Activated CD4-positive, alpha-beta memory T cell treated with anti-CD3 and anti-CD28 coated beads, Interleukin-2, amount 10 ng/mL, durations not matched to agents 7 days and 5 days (primary cell): ENCODE measurements at places on chromosomes 16 and 17. TPM values are rescaled to one million over a fixed set of nuclear protein-coding genes. Genes with fewer than 3 reads are reported as not detected.

GRCh38 chr17:19987897-19988296 is 10.3 kb upstream of the AKAP10 start:
- DNase-seq, result no peak

GRCh38 chr16:55040366-55041086 is 109.9 kb downstream of the IRX5 start:
- DNase-seq, result peak; percentile 13

- DNase-seq, result peak; percentile 69
These were observed 792 bp downstream of the PPP1R9B start for GRCh38 chr17:50149417-50150353.

DNA sequence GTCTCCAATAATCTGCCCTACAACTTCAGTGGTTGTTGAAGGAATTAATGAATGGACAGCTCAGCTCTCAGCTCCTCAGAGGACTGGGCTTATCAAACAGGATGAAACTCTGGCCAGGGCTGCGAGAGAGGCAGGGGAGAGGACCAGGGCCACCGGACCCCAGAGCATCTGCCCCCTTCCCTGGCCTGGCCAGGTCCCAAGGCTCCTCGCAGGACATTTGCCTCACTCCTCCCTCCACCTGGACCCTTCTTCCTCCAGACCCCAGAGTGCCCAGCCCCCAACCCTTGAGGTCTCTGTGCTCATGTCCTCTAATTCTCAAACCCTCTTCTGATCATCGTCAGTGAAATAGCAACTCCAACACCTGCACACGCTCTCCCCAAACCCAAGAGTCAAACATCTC is 3.7 kb downstream of the CD300C start:
- no peak for DNase-seq

- DNase-seq, result peak; percentile 69
These were observed 58.0 kb upstream of the GSE1 start for GRCh38 chr16:85554889-85555718.

DNA sequence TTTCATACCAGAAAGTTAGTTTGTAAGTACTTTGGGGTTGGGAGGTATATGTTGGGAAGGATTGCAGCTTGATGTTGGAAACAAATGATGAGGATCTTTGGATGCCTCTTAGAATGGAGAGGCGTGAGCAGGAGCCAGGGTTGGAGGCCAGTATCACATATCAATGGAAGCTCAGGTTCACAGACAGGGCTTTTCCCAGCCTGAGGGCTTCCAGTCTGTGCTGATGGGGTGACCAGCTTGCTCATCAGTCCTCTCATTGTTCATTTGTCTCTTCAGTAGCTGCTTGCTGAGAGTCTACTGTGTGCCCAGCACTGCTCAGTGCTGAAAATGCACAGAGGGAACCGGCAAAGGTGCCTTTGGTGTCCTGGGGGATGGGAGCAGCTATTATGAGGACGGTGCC is 5.8 kb downstream of the DNAAF1 start:
- no peak for DNase-seq

- peak; percentile 24 for DNase-seq
These were observed 2.9 kb upstream of the CCDC102A start for GRCh38 chr16:57539072-57539796.

GRCh38 chr17:73706428-73706827 is 62.2 kb upstream of the SDK2 start:
- no peak for DNase-seq

DNA sequence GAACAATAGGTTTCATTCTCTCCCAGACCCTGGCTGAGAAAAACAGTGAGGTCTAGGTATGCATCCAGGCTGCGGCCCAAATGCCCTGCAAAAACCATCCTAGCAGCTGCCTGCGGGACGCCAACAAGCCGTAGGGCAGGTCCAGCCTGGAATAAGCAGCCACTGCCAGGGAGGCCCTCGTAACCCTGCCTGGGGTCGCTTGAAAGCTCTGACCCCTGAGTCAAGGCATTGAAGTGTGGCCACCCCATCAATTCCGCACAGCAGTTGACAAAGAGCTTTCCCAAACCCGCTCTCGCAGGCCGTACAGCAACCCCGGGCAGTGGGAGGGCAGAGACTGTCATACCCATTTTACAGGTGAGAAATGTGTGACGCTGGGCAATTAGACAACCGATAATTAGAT is 11.1 kb downstream of the TRPV1 start:
- no peak for DNase-seq

DNA sequence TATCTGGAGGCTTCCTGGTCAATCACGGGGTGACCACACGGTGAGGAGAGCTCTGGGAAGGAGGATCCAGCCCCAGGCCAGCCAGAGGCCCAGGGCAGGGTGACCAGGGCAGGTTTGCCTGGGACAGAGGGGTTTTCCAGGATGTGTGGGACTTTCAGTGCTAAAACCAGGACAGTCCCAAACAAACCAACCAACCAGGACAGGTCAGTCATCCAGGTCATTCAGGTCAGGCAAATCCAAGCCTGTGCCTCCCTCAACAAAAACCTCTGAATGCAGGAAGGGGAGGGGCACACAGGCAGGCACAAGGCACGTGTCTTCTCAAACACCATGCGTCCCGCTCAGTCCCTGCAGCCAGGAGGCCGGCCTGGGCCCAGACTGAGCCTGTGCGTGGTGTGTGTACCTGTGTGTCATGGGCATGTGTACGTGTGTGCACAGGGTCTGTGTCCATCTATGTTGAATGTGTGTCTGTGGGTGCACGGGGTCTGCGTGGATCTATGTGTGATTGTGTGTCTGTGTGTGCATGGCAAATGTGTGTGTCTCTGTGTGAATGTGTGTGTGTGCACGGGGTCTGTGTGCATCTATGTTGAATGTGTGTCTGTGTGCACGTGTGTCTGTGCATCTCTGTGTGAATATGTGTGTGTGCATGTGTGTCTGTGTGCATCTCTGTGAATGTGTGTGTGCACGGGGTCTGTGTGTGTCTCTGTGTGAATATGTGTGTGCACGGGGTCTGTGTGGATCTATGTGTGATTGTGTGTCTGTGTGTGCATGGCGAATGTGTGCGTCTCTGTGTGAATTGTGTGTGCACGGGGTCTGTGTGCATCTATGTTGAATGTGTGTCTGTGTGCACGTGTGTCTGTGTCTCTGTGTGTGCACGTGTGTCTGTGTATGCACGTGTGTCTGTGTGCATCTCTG is 78.9 kb downstream of the RTN4RL1 start:
- DNase-seq, result no peak

DNA sequence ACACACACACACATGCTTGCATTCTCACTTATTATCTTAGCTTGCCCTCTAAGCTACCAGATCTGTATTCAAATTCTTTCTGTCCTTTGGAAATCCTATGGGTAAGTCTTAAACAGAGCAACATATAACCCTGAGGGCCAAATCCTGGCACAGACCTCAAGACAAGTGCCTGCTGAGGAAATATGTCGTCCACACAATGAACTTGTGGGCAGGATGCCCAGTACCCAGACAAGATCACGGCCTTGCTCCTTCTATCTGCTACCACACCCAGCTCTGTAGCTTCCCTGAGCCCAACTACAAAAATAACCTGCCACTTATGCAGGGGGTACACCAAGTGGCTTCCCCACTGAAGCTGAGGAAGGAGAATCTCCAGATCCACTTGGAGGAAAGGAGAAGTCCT is 37.3 kb upstream of the FA2H start:
- no peak for DNase-seq

GRCh38 chr16:17370223-17370707 is 100.5 kb downstream of the XYLT1 start:
- peak; percentile 42 for DNase-seq

GRCh38 chr17:45639297-45639849 is 144.7 kb upstream of the CRHR1 start:
- peak; percentile 0 for DNase-seq

- DNase-seq, result no peak
These were observed 19.5 kb downstream of the MARVELD3 start for GRCh38 chr16:71645450-71645849.

- DNase-seq, result no peak
These were observed 745 bp downstream of the PAM16 start for GRCh38 chr16:4350365-4350786.

- DNase-seq, result no peak
These were observed 10.6 kb downstream of the CCDC102A start for GRCh38 chr16:57525761-57526160.

GRCh38 chr16:77165006-77165405 is 26.0 kb upstream of the MON1B start:
- no peak for DNase-seq

GRCh38 chr17:752620-753219 is 656 bp upstream of the GEMIN4 start:
- peak; percentile 31 for DNase-seq

GRCh38 chr17:50621574-50622031 is 13.1 kb upstream of the ABCC3 start:
- no peak for DNase-seq

DNA sequence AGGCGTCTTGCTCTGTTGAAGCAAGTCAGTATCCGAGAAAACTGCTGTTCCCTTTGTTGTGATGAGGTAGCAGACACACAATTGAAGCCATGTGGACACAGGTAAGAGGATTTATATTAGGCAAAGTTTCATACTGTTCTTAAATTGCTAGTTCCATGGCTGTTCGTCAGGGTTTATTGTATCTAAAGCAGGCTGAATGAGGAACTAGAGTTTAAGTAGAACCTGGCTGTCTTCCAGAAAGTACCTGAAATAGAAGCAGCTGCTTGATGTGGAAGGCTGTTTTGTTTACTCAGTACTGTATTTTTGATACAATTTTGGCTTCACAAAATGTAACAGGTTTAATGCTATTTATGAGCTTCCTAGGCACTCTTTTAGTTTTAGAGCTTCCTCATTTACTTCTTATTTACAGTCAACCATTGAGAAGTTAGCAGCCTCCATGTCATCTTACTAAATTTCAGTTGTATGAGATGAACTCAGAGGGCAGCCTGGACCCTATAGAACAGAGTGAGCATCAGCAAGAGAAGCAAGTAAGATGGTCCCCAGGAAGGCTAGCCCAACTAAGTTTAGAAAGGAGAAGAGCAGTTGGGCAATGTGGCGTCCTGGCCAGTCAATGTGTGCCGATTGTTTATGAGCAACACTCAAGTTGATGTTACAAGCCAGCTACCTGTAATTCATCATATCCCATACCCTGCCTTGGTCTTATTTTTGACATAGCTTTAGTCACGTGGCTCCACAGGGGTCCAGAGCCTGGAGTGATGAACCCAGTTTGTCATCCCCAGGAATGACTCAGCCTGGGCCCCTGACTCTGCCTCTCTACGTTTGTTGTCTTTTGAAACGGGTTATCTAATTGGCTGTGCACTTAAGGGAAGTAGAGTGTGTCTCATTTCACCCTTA is 9.7 kb upstream of the ARL2BP start:
- DNase-seq, result no peak

DNA sequence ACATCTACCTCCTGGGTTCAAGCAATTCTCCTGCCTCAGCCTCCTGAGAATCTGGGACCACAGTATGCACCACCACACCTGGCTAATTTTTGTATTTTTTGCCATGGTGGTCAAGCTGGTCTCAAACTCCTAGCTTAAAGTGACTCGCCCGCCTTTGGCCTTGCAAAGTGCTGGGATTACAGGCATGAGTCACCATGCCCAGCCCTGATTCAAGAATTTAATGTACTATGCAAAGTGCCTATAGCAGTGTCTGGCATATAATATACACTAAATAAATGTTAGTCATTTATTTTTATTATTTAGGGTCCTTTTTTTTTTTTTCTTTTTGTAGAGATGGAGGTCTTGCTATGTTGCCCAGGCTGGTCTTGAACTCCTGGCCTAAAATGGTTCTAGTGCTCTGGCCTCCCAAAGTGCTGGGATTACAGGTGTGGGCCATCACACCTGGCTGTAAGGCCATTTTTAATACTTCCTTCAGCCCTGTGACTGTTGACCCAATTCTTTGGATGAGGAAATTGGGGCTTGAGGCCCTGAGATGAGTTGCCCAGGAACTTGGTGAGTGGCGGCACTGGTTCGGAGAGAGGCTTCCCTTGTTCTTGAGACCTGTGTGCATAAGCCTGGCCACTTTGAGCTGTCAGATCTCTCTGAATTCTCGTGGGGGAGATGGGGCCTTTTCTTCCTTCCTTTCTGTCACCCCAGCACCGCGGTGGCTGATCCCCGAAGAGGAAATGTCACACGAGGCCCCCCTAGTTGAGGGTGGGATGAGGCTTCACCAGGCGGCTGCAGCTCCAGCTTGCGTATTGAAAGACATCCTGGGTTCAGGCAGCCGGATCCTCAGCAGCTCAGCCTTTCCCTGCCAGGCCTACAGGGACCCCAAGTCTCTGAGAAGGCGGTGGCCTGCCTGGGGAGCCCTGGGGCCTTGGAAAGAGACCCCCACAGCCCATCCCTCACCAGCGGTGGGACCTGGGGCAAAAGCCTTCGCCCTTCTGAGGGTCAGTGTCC is 38.7 kb downstream of the LAT start:
- DNase-seq, result no peak

DNA sequence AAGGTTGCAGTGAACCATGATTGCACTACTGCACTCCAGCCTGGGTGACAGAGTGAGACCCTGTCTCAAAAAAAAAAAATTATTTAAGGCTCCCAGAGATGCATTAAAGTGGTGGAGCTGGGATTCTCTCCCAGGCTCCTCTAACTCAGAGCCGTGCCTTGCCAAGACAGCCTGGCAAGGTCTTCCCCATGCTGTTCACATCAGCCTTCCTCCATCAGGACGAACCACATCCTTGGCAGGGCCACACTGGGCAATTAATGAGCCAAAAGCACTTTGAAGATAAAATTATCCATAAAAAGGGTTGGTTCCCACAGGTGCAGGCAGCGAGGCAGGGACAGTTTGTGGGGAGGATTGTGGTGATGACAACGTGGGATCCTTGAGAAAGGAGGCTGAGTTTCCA is 19.8 kb upstream of the BBS2 start:
- DNase-seq, result no peak

GRCh38 chr17:15971098-15971678 is 26.3 kb downstream of the ADORA2B start:
- no peak for DNase-seq

- peak; percentile 73 for DNase-seq
These were observed at the start of gene RNF157 for GRCh38 chr17:76240461-76241203. Gene RNF157 (minus strand): TSS chr17:76240493. CDS start chr17:76240240, 253 bp downstream.

GRCh38 chr17:58006560-58006923 is 504 bp downstream of the SRSF1 start:
- DNase-seq, result peak; percentile 55

DNA sequence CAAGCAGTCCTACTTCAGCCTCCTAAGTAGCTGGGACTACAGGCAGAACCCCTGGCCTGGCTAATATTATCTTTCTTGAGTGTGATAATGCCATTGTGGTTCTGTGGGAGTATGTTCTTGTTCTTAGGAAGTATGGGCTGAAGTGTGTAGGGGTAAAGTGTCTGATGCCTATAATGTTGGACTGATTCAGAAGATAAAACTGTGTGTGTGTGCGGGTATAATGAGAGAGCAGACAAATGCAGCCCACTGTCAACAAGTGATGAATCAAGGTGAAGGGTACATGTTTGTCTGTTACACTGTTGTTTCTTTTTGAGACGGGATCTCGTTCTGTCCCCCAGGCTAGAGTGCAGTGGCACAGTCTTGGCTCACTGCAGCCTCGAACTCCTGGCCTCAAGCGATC is 127.5 kb downstream of the CLEC16A start:
- no peak for DNase-seq

KCNG4 gene
- not detected for total RNA-seq

TP53TG3B gene
- total RNA-seq, result not detected

GDPD3 gene
- total RNA-seq, result 12.3 TPM

RHBDL3 gene
- 0.55 TPM for total RNA-seq

PIK3R5 gene
- total RNA-seq, result 52.7 TPM

GAS2L2 gene
- not detected for total RNA-seq

FOXF1 gene
- total RNA-seq, result not detected

CSH2 gene
- not detected for total RNA-seq

FN3KRP gene
- 32.1 TPM for total RNA-seq

CTCF gene
- 74.9 TPM for total RNA-seq
